ENCODE measurements at places on chromosomes 5 and 9.

GRCh38 chr9:111645806-111646205 lies 14.7 kb downstream of the DNAJC25 start:
- DNase-seq = no peak

DNA sequence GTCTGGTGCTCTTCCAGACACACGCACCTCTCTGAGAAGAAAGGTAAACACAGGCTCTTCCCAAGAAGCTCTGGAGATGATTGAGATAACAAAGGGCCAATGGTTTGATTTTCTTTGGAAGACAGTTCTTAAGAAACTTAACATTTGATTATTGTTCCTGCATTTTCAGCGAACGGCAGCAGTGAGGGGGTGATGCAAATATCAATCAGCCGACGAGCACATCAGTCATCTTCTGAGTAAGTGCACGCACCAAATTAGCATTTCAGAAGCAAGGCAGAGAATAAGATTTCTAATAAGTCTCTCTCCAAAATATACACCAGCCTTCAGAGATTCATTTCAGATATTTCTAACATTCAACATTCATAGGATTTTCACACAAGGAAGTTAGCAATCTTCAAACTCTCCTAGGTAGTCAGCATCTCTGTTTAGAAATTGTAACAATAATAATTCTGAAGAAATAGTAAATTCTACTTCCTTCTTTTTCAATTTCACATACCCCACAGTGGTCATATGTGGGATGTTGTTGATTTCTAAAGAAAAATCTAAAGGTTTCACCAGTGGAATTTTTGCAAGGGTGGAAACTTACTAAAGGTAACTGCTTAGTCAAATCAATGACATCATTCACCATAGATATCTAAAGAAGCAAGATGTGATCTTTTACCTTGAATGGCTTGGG lies 250.3 kb downstream of the SEC61B start:
- DNase-seq = no peak

DNA sequence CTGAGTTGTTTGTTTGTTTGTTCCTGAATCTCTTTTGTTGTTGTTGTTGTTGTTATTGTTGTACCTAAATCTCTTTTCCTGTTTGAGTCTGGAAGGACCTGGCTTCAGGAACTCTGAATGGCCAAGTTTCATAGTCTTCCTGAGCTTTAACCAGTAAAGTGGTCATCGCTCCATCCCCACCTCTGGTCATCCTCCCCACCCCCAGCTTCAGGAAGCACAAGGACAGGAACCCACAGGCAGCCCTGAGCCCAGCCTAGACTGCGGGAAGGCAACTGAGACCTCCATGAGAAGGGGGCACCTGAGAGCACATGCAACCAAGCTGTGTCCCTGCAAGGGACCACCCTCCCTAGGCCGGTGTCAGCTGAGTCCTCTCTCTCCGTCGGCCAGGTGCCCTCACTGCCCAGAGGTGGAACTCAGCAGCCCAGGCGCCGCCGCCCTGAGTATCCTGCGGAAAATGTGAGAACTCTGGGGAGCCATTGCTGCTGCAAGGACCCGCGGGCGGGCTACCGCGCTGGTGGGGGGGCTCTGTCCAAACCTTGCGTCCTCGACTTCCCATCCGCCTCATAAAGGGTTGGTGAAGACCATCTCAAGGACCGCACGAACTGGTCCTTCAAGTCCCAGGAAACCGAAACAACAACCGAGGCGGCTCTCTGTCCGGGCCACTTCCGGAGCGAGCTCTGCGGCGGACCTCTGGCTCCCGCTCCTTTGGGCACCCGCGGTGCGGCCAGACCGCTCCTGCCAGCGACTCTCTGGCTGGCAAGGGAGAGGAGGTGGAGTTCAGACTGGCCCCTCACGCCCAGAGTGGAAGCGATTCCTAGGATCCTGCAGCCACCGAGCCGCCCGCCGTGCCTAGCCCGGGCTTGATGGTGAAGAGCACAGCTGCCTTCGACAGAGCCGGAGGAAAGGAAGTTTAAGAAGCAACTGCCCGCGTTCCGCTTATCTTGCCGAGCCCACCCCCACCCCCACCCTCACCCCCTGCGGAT lies 4.2 kb downstream of the BARX1 start:
- peak; percentile 20 for DNase-seq

- peak; percentile 74 for DNase-seq
These were observed 100.6 kb upstream of the SELENOP start for GRCh38 chr5:42912184-42912798.

DNA sequence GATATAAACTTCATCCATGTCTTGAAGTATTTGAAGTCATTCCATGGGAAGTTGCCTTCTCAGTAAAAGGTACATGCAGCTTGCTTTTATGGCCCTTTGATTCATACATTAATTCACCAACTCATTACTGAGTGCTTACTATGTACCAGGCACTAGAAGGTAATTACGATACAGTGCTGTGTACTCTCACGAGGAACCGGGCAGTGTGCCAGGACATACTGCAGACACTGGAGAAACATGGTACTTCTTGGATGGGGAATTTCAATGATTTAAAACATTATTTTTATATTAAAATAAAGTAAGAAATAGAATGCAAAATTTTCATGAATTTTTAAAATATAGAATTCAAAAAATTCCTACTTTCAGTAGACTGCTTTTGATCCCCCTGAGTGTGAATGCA lies 71.4 kb upstream of the WDR41 start:
- no peak for DNase-seq

GRCh38 chr9:113154471-113154870 lies 3.7 kb downstream of the SLC31A2 start:
- DNase-seq = no peak

- DNase-seq = no peak
These were observed 212.5 kb downstream of the DEPDC1B start for GRCh38 chr5:60487476-60487875.

DNA sequence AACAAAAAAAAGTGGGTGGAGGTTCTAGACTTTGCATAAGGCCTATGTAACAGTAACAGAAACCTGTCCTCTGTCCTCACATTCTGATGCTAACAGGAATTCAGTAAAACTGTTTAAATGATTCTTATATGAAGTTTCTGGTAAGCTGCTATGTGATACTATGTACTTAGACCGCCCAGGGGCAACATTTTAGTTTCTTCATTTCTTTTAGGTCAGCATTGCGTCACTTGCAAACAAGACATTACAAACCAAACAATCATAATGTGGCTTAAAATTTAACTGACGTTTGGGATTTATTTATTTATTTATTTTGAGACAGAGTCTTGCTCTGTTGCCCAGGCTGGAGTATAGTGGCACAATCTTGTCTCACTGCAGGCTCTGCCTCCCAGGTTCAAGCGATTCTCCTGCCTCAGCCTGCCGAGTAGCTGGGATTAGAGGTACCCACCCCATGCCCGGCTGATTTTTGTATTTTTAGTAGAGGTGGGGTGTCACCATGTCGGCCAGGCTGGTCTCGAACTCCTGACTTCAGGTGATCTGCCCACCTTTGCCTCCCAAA lies 44.3 kb downstream of the TENT4A start:
- no peak for DNase-seq

- no peak for DNase-seq
These were observed 706.7 kb upstream of the PTPRD start for GRCh38 chr9:11319538-11319937.

GRCh38 chr9:125341566-125341965 lies 79.9 kb downstream of the GAPVD1 start:
- no peak for DNase-seq

GRCh38 chr9:6901180-6901579 lies 143.4 kb downstream of the KDM4C start:
- DNase-seq = peak; percentile 18

DNA sequence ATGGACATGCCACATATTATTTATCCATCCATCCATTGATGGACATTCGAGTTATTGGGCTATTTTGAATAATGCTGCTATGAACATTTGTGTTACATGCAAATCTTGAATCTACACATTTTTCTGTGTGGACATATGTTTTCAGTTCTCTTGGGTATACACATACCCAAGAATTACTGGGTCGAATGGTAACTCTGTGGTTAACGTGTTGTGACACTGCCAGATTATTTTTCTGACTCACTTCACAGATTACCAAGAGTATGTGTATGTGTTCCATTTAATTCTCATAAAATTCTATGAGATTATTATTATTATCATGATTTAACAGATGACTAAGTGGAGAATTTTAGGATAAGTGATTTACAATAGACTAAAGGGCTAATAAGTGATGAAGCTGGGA lies 26.7 kb downstream of the CYFIP2 start:
- no peak for DNase-seq

DNA sequence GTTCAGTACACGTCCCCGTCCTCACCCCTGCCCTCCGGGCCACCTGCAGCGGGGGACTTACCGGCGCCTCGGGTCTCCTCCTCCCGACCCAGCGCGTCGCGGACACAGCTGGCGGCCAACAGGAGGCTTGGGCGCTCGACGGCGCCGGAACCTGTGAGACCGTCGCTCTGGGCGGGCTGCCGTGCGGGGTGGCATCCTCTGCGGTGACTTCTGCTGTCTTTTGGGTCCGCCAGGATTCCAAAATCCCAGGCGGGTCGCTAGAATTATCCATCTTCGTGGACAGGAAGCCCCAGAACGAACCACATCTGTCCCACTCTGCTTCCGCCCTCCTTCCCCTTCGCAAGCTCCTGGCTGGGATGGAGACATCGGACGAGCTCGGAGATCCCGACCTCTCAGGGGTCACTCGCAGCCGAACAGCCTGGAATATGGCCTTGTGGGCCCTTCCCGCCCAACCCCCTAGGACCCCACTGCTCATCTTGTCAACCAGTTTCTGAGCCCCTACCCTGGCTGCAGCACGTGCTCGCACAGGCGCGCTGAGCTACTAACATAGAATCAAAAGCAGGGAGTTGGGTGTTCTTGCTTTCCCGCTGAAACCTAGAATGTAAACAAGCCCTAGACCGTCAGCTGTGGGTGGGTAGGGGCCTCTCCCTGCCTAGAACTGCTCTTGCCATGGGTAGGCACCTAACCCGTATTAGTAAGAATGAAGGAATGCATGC lies 947 bp upstream of the MARCHF3 start:
- peak; percentile 34 for DNase-seq

DNA sequence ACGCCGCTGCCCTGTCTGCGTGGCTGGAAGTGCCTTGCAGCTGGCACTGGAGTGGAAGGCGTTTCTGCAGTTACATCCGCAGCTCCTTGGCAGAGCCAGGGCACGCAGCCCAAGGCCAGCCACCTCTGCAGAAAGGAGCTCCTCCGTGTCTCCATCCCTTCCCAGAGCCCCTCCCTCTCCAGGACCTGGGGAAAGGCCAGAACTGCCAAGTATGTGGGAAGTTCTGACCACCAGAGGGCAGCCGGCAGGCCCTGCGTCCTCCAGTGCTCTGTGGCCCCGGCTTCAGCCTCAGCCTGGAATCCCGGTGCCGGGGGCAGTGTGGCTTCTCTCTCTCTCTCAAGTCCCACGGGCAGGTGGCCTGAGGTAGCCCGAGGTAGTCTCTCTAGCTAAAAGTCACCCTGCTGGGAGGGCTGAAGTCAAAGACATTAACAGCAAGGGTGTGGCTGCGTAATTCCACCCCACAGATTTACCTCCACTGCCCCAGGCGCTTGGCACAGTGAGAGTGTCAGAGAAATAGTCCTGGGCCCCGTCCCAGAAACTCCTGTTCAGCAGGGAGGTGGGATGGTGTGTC lies 101.7 kb upstream of the FCN2 start:
- no peak for DNase-seq

DNA sequence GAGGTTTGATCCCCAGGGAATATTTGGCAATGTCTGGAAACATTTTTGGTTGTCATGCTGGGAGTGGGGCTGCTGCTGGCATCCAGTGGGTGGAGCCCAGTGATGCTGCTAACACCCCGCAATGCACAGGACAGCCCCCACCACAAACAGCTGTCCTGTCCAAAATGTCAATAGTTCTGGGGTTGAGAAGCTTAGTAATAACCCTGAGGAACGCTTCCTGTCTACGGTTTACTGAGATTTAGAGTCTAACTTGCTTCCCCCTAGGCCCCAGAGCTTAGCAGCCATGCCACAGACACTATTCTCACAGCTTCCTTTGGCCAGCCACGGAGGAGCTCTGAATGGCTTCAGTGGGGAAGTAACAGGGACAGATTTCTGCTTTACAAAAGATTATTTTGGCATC lies 66.5 kb downstream of the MSX2 start:
- no peak for DNase-seq

DNA sequence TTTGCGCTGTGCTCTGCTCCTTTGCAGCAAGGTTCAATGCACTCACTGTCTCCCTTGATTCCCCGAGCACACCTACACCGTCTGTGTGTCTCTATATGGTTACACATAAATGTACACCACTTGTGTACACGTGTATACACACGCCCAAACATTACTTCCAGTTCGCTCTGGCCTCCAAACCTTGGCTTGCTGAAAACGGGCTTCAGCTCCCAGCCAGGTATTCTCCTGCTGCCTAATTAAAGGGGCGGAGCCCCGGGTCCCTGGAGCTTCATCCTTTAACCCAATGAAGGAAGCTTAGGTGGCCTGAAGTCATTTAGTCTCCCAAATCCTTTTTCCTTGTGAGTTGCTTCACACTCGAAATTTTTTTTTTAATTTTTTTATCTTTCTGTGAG lies 4.6 kb downstream of the ISL1 start:
- DNase-seq = no peak

DNA sequence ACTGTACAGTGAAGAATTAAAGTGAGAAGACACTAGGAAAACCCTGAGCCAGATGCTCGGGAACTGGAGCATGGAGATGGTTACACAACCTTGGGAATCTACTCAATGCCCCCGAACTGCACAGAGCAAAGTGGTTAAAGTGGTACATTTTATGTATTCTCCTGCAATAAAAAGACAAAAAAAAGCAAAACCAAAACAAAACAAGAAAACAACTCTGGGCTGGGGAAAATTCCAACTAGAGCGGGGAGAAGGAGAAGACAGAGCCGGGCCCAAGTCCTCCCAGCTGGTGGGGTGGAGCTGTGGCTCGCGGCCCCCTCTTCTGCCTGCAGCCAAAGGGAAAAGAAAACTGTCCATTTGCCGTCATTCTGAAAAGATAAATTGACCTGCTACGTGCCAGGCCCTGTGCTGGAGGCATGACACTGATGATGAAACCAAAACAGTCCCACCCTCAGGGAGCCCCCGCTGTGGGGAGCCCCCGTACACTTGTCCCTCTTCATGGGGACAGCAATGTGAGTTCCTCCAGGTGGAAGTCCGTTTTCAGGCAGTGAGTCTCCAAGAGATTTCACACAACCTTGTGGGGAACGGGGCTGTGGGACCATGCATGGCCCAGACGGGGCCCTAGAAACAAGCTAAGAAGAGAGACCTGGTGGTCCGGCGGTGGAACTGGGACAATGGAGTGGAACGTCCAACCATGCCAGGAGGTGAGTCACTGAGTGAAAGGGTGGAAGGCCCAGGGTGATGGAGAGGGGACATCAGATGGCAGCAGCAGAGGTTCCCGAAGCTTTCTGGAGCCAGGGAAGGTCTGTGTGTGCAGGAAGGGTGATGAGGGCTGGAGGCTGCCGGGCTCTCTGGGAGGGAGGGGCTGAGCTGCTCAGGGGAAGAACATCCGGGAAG lies 114.8 kb upstream of the COL5A1 start:
- DNase-seq = no peak

DNA sequence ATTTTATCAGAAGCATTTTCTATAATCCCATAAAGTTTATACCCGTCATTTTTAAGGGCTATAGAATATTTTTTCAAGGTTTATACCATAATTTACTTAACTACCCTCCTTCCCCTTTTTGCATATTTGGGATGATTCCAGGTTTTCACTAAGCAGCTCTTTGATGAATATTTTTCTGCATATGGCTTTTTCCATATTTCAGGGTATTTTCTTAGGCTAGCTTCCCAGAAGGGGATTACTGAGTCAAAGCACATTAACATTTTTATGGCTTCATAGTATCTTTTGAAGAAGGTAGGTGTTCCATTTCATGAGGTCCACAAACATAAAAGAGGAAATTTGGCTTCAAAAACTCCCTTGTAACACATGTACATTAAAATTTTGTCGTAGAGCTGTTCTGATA lies 14.6 kb upstream of the COL15A1 start:
- DNase-seq = no peak

Measured in activated CD8-positive, alpha-beta T cell treated with anti-CD3 and anti-CD28 coated beads for 36 hours (primary cell).